ENCODE measurements at places on chromosomes 12 and 14.

DNA sequence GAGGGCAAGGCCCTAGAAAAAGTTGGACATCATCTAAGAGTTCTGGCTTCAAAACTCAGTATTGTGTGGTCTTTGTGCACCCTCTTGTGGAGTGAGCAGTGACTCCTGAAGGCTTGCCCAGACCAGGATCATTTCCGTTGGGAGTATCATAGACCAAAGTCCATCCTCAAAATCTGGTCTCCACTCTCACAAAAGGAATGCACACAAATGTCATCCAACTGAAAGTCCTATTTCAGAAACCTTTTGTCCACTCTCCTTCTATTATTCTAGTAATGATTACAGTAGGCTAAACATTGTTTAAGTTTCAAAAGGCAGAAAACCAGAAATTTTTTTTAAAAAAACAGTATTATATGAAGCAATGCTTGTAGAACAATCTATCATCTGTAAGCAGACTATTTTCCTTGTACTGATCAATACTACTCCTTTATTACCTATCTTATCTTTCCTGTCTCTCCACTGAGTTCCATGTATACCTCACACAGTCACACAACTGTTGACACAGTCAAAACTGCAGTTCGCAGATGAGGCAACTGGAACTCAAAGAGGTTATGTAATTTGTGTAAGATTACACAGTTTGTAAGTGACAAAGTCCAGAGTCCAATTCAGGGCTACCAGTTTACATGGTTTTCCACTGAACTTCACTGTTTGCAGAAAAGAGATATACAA is 41.4 kb downstream of the COX16 start:
- DNase-seq, result peak; percentile 50

GRCh38 chr14:21043974-21044618 is 1.9 kb downstream of the RNASE7 start:
- no peak for DNase-seq

DNA sequence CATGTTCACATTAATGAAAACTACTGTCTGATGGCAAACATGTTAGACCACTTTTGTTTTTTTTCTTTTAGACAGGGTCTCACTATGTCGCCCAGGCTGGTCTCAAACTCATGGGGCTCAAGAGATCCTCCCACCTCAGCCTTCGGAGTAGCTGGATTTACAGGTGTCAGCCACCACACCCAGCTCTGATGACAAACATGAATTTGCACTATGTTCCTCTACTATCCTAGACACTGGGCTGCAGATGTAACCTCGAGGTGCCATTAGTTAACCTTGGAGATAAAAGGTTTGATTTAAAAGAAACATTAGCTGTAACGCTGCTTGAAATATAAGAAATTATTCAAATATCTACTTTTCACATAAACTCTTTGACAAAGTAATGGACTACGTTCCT is 8.1 kb downstream of the VPS37B start:
- DNase-seq, result no peak

GRCh38 chr14:94659901-94660300 is 47.7 kb downstream of the SERPINA3 start:
- no peak for DNase-seq

DNA sequence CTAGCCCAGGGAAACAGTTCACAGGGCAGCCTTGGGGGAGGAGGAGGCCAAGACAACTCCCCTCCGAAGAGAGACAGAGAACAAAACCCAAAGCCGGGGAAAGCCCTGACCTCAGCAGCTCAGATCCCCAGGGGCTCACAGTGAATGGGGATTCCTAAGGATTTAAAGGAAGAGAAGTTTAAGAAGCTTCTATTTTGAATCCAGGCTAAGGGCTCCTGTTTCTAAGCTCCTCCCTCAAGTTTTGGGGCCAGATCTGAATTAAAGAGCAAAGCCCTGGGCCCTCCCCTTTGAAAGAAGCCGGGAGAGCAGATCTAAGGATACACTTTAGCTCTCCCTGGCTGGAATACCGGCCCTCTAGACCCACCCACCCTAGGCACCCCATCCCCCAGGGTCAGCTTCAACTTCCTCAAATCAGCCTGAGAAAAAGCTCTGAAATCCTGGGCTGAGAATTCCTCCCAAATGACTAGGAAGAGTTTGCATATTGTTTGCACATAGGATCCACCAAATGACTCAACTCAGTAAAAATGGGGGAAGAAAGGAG is 3.9 kb downstream of the KDM2B start:
- no peak for DNase-seq

GRCh38 chr12:10272467-10272866 is 35.2 kb upstream of the KLRD1 start:
- no peak for DNase-seq

- no peak for DNase-seq
Observed at GRCh38 chr12:131425112-131426075, 285.5 kb upstream of the SFSWAP start.

DNA sequence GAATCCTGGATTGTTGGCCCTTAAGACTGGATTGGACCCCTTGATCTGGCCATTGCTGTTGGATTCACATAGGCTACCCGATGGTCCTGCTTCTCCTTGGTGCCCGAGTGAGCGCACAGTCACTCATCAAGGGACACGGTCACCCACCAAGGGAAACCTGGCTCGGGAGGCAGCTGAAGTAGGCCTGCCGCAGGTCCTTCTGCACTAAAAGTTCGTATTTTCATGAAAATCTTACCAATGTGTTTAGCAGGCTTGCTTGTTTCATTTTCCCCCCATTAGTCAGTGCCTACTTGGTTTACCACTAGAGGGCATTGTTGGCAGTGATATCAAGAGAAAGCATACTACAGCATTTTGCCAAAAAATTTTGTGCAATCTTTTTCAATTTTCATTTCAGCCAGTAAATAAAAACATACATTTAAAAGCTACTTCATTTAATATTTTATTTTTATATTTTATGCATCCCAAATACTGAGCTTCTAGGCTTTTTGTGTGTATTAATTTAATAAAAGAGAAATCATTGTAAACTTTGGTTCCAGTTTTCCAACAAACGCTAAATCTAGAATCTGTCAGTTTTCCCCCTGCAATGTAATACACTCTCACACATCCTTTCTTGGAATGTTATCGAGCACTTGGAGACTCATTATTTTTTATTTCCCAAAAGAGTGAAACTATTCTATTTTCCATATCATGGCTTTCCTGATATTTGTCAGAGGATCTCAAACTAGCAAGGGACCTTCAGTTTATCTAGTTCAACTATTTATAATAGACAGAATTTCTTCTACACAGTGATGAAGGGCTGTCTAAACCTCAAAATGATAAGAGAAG is 116.7 kb downstream of the LMNTD1 start:
- DNase-seq, result peak; percentile 44

GRCh38 chr12:5615760-5616159 is 183.9 kb downstream of the NTF3 start:
- DNase-seq, result no peak

- no peak for DNase-seq
Observed at GRCh38 chr12:108905725-108906124, 25.8 kb downstream of the DAO start.

DNA sequence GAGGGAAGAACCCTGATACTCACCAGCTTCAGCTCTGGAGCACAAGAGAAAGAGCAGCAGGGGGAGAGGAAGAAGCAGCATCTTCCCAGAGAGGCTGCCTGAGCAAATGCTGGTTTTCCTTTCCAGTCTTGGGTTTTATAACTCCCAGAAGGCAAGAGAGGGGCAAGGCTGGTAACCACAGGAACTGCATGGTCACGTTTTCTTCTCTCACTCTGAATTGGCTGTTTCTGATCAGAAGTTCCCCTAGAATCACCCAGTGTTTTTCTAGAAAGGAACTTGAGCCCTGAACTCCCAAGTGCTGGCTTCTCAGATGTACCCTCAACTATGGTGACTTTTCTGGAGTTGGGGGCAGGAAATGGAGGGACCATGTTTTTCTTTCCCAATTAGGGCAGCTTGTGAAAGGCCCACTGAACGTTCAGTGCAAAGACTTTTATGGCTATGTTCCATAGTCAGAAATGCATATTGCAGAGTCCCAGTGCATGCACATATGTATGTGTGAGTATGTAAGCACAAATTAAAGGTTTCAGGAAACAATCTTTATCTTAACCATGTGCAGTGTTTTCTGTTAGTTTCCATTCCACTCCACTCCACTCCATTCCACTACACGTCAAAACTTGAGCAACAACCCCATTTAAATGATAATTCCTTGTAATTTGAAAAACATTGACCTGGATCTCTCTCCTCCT is at the start of gene CMA1:
CMA1 (minus strand) TSS at position 111 of the 686 bp plus-strand sequence; CDS start at position 81, 30 bp downstream.
- no peak for DNase-seq

DNA sequence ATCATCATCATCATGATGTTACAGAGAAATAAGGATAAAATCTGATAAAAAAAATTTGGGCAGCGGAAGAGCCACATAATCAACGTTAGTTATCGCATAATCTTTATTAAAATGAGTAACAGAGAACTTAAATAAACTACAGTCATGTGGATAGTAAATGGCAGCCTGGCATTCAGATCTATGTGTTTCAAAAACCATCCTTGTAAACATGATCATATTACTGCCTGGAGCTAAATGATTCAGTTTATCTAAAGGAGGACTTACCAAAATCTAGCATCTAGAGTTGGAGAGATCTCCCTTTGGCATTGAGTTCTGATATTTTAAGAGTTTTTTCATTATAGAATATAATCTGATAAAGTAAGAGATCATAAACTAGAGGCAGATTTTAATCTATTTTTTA is 200.1 kb upstream of the MGAT4C start:
- no peak for DNase-seq

GRCh38 chr12:41743835-41744234 is 400.8 kb downstream of the GXYLT1 start:
- no peak for DNase-seq

DNA sequence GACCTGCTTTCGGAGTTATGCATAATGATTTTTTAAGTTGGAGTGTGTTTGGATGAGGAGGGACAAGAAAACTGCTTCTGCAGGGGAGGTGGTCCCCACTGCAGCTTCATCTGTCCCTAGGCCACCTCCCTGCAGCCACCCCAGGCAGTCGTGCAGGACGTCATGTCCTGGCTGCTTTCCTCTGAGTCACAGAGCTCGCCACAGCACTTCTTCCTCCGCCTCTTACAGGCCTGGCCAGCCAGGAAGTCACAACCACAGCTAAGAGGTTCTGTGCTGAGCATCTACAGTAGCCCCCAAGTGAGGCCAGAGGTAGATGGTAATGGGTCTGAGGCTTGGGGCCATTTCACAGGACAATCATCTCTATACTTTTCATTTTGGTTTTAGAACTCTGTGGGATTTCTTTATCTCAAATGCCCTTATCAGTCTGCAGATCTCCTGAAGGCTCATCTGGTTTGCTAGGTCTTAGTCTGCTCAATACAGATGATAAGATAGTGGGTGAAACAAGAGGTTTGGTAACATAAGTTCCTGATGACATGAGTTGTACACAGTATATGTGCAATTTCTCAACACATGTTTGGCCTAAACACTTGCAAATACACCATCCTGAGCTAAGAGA is 106.4 kb downstream of the ARF6 start:
- DNase-seq, result no peak

- DNase-seq, result no peak
Observed at GRCh38 chr12:57584050-57584449, 6.9 kb upstream of the PIP4K2C start.

Data from NCI-H146 (cell line).